ENCODE measurements at places on chromosomes 4 and X.

DNA sequence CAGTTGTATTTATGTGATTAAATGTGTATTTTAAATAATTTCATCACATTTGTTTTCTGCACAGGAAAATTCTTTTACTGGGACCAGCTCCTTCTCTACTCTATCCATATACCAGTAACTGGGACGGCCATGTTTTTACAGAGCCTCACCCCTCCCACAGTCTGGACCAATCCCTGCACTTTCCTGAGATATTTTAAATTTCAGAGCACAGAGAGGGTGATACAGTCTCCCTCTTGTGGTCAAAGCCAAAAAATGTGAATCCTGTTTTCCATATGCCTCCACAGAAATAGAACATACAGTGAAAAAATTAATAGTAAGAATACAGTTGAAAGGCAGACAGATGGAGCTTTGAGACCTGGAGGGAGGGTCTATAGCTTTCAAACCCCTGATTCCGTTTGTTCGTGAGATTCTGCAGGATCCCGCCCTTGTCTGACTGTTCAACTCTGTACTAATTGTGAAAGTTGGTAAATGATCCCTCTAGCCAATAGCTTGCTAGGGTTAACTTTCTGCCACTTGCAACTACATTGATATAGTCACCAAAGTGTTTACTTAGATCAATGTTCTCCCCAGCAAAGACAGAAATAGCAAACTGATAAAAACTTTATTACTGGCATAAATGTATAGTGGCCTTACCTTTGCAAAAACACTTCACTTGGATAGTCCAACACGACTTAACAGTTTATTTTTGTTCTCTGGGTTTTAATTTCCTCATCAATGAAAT, 172.2 kb downstream of the PPARGC1A start:
- H3K27me3 ChIP-seq = no peaks in the 10 kb centered on the region
- H3K36me3 ChIP-seq = no peaks in the 10 kb centered on the region

DNA sequence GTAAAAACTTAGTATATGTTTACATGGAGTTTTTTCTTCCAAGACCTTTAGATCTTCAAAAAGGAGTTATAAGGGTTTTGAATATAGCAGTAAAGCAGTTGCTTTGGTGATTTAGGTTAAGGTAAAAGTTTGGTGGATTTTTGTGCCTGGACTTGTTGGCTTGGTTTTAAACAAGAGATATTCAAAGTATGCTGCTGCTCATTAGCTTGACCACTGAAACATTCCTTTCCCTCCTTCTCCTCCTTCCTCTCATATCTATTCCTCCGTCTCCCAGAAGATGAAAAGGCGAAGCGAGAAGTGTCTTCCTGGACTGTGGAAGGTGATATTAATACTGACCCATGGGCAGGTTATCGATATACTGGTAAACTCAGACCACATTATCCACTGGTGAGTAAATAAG, 38.4 kb downstream of the METAP1 start:
- H3K4me3 ChIP-seq = no peak overlapping the region
- H3K36me3 ChIP-seq = peaks cover 23% of the 10 kb centered on the region

DNA sequence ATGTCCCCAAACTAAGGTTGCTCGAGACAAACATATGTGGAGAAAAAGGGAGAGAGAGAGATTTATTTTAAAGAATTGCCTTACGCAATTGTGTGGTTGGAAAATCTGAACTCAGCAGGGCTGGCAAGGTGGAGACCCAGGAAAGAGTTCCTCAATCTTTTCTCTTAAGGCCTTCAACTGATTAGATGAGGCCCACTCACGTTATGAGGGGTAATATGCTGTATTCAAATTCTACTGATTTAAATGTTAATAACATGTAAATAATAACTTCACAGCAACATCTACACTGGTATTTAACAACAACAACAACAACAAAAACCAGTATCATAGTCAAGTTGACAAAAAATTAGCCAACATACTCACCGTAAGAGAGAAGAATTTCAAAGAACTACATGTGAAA, 14.6 kb downstream of the SERPINA7 start:
- no peak overlapping the region for H3K27ac ChIP-seq
- no peaks in the 10 kb centered on the region for H3K4me1 ChIP-seq
- no peak overlapping the region for H3K4me3 ChIP-seq
- no peak for DNase-seq

DNA sequence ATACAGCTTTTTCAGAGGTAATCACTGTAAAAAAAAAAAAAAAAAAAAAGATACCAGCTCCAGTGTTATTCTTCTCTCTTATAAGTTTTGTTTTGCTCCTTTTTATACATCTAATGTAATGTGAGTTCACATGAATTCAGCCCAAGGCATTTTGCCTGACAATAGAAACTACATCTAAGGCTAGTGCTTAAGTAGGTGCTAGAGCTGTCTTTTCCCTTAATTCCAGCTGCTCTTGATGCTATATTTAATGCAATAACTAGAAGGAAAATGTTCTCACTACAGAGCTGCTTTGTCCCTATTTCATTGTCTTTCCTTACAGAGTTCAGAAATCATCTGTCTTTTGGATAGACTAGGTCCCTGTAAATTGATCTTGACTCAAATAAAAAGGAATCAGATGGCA, 150.1 kb downstream of the NAA11 start:
- H3K27me3 ChIP-seq = no peaks in the 10 kb centered on the region
- DNase-seq = no peak
- H3K36me3 ChIP-seq = no peaks in the 10 kb centered on the region

DNA sequence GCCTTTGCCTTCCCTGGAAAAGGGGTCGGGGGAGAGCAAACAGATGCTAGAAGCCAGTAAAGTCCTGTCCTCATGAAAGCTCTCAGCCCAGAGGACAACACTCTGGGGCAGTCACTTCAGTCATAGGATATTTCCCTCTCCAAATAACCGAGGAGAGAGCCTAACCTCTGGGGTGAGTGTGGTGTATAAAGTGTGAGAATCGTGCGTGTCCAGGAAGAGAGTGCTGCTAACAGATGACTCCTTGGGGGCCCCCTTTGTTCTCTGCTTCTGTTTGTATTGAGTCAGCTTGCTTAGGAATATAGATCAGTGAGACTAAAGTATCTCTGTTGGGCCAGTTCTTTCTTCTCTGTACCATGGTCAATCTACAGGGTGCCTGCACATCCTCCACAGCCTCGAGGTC, 247.2 kb downstream of the PALLD start:
- DNase-seq = no peak
- H3K36me3 ChIP-seq = no peaks in the 10 kb centered on the region
- H3K27ac ChIP-seq = no peak overlapping the region
- no peaks in the 10 kb centered on the region for H3K4me1 ChIP-seq
- no peak overlapping the region for H3K4me3 ChIP-seq

DNA sequence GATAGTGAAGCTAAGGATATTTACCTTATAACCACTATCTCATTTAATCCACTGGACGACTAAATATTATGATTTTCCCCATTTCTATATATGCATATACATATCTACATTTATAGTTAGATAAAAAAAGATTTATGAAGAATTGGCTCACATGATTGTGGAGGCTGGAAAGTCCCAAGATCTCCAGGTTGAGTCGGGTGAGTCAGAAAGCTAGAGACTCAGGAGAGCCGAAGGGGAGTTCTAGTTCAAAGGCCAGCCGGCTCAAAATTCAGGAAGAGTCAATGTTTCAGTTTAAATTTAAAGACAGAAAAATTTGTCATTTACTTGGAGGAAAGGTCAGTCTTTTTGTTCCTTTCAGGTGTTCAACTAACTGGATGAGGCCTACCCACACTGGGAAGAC, 158.2 kb upstream of the CPEB2 start:
- H3K4me1 ChIP-seq = no peaks in the 10 kb centered on the region
- DNase-seq = no peak
- no peaks in the 10 kb centered on the region for H3K36me3 ChIP-seq
- no peak overlapping the region for H3K4me3 ChIP-seq
- no peak overlapping the region for H3K27ac ChIP-seq
- H3K27me3 ChIP-seq = no peaks in the 10 kb centered on the region

DNA sequence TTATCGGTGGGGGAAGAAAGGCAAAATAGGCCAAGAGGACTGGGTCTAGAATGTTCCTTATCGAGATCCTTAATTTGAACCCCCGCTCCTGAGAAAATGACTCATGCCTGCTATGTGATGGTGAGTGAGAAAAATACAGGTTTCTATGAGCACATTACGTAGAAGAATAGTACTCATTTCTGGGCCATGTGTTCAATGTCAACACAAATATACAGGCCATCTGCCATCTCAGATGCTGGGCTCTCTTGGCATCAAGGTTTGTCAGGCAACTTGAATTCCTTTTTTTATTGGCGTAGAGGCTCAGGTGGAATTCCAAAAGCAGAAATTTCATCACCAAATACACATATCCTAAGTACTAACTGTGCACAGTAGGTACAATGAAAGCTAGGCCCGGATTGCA, 81.4 kb upstream of the TRIM2 start:
- H3K27ac ChIP-seq = no peak overlapping the region
- H3K4me1 ChIP-seq = peaks cover 10% of the 10 kb centered on the region
- H3K27me3 ChIP-seq = no peaks in the 10 kb centered on the region
- no peak overlapping the region for H3K4me3 ChIP-seq
- H3K36me3 ChIP-seq = no peaks in the 10 kb centered on the region
